Stimulated activated CD8-positive, alpha-beta memory T cell treated with anti-CD3 and anti-CD28 coated beads, Interleukin-2, amount 100 ng/mL, for 1 hour (primary cell): ENCODE measurements at places on chromosomes 1 and 21.

DNA sequence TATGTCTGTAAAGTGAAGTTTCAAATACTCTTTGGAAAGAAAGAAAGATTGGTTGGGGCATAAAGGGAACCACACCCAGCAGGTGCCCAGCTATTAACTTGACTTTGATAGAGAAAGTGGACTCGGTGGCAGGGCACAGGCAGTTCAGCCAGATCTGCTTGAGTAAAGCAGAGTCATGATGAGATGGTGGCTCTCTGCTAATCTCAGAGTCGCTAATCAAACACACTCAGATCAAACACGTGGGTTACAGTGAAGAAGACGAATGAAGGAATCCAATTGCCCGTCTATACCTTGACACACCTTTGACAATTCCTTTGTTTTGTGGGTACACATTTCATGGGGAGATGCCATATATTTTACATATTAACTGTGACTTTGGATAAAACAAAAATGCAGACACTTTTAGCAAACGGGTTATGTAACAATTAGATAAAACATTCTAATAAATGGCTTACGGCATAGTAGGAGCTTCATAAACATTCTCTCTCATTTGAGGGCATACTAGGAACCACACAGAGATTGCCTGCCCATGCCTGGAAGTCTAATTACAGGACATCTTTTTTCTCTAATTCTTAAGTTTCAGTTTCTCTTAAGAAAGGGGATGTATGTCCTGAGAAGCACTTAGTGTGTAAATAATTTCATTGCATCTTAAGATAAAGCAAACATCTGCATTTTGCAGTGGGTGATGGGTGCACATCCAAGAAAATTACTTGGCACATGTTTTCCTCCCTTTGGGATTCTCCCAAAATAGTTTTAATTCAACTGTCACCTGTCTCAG, 7.2 kb downstream of the CBR1 start:
- no peak for DNase-seq

- DNase-seq = no peak
These were observed 227.8 kb upstream of the RAB4A start for GRCh38 chr1:229043115-229043514.

DNA sequence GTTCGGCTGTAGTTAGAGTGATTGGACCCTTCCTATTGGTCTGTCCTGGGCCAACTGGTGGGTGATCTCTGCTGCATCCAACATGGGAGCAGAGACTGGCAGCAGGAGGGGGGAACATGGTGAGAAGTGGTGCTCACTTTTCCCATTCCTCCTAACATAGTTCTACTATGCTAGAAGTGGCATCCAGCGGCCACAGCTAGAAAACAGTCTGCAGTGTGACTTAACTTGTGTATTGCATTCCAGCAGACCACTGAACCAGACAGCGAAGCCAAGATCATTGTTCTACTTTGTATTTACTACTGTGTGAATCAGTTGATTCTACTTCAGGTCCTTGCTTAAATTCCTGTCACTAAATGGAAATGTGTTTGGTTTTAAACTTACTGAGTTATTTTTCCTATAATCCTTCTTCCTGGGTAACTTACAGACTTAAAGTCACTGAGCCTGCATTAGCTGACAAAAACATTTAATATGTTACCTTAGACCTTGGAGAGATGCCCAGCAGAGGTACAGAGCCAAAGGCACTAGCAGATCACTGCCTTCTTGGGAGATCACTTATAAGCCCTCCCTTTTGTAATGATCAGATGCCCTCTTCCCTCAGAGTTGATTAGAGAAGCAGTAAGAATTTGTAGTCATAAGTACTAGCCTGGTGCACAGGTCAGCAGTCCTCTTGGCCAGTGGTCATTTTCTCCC, 8.2 kb downstream of the FABP3 start:
- no peak for DNase-seq

GRCh38 chr1:52880206-52880605, 37.6 kb downstream of the ZYG11A start:
- no peak for DNase-seq

- no peak for DNase-seq
These were observed 393.1 kb downstream of the PTPRU start for GRCh38 chr1:29629401-29629800.

GRCh38 chr1:55747408-55747841, 532.3 kb upstream of the USP24 start:
- no peak for DNase-seq

DNA sequence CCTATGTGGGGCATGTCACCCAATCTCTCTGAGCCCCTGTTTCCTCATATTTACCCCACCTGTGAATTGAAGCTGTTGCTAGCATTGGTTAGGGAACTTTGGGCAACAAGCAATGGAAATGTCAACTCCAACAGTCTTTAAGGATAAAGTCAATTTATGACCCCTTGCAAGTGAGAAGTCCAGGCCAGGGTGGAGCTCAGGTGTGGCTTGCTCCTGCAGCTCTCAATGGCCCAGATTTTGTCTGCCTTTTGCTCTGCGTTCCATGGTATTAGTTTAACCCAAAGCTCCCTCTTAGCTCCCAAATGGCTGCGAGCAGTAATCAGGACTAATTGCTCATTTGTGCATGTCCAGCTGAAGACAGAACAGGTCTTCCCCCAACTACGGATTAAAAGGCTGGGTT, 70.4 kb upstream of the ABCG1 start:
- DNase-seq = no peak

- no peak for DNase-seq
These were observed 43.1 kb upstream of the KANK4 start for GRCh38 chr1:62362061-62362917.

- DNase-seq = no peak
These were observed 54.9 kb upstream of the ENAH start for GRCh38 chr1:225707824-225708223.

DNA sequence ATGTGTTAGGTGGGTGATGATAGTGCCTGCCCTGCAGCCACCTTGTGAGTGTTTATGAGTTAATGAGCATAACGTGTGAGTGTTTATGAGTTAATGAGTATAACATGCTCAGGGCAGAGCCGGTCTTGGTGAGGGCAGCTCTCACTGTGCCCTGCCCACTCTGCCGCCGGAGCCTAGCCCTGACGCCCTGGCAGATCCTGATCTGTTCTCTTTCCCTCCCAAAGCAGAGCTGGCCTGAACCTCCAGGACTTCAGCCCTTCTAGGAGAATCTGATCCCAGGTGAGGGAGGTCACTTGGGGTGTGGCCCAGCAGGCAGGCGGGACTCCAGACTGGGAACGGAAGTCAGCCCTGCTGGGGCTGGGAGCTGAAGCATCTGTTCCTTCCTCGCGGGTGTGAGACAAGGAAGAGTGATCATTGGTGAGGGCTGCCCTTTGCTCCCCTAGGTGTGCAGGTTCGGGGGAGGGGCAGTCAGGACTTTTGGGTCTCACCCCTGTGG, 5.7 kb downstream of the FBLIM1 start:
- DNase-seq = no peak

- DNase-seq = no peak
These were observed 20.1 kb downstream of the NADK start for GRCh38 chr1:1758059-1758621.

DNA sequence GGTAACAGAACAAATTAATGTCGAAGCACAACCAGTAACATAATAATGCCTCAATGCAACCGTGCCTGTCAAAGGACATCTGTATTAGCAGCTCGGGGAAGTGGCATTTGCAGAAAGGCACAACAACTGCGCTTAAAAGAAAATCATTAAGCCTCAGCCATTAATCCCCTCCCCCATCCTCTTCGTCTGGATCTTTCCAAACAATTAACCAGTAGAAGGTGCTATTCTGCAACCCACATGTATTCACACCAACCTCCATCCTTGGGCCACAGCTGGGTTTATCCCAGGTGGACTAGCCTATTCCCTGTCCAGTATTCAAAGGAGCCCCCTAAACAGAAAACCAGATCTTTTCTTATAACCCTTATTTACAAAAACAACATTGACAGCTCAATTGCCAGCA, 2.6 kb downstream of the RERE start:
- no peak for DNase-seq

DNA sequence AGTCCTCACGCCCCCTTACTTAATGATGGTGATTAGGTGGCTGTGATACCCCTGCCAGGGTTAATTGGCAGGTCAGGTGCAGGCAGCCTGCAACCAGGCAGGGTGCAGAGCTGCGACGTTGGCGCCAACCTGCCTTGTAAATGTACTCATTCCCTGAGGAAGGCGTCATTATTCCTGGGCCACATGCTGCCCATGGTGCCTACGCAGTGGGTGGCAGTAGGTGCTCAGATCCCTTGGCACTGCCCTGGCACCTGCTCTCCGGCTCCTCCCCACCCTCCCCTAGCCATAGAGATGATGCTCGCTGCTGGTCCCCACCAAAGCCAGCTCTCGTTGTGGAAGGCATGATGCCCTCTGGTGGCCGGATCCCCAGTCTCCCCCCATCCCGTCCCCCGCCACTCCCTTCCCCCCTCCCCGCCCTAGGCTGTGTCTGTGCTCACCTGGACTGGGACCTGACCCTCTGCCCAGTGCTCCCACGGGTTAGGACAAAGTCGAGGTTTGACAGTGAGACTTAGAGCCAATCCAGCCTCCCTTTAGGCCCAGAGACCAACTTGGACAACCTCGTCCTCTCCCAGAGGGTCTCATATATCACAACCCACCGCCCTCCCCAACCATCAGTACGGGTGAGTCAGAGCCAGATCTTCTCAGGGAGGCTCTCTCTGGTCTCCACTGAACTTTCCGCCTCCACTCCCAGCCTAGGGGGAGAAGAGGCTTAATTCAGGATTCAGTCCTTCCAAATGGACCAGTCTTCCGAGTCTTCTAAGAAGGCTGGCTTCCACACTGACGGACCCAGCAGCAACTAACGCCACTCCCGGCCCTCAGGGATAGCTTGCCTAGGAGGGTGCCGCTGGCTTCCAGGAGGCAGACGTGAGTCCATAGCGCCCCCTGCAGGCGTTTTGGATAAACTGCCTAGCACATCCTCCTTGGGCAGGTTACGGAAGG, 5.7 kb downstream of the KRTCAP2 start:
- peak; percentile 70 for DNase-seq

DNA sequence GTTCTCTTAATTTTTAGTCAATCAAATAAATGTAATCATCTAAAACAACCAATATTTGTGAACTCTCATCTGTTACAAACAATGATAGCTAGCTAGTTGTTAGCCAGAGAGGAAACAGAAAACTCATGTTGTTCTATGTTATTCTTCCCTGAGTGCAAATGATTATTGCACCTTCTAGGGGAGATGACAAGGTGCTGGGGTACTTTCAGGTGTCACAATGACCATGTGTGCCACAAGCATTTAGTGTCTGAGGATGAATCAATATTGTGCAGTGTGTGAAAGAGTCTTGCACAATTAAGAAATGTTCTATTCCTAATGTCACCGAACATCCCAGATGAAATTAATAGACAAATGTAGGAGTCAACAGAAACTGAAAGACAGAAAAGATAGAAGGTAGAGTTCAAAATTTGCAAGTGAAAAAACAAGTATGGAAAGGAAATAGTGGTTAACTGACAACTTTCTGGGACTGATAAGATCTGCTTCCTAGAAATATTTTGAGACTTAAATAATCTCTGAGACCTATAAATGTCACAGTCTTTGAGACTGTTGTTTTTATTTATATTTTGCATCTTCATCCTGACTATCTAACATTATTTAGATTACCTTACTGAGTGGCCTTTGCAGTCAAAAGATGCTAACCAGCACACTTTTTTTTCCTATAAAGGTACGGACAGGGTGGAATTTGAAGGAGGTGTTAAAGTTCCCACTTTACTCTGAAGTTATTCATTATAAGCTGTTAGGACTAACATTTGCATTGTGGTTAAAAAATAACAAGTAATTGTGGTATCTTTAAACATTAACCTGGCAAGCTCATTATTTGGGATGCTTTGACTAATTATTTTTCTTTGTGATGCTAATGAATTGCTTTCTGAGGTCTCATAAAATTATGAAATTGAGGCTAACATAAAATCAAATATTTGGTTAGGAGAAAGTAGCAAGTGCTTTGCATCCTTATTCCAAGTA, 21.6 kb upstream of the DPYD start:
- DNase-seq = no peak

- DNase-seq = no peak
These were observed 12.7 kb upstream of the PDPN start for GRCh38 chr1:13570924-13571323.

DNA sequence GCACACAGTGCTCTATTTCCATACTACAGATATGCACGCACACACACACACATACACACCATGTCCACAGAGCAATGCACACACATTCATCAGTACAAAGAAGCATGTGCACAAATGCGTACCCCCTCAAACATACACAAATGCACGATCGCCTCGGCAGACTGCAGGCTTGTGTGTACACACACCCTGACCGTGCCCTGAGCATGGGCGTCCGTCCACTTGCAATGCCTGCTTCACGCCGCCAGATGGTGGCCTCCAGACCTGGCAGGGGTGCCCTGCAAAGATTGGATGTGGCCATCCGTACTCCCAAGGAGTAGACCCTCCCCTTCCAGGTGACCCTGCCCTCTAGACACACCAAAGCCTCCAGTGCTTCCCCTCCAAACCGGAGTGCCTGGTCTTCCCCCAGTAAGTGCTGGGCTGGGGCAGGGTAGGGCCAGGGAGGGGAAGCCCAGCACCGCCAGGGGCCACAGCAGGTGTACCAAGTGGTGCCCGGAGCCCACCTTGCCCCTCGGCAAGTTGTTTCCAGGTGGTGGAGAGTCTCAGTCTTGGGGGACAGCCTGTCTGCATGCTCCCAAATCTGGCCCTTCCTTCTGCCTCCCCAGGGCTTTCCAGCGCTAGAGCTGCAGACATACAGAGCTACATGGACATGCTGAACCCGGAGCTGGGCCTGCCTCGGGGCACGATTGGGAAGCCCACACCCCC, 20.6 kb downstream of the ESPN start:
- no peak for DNase-seq

DNA sequence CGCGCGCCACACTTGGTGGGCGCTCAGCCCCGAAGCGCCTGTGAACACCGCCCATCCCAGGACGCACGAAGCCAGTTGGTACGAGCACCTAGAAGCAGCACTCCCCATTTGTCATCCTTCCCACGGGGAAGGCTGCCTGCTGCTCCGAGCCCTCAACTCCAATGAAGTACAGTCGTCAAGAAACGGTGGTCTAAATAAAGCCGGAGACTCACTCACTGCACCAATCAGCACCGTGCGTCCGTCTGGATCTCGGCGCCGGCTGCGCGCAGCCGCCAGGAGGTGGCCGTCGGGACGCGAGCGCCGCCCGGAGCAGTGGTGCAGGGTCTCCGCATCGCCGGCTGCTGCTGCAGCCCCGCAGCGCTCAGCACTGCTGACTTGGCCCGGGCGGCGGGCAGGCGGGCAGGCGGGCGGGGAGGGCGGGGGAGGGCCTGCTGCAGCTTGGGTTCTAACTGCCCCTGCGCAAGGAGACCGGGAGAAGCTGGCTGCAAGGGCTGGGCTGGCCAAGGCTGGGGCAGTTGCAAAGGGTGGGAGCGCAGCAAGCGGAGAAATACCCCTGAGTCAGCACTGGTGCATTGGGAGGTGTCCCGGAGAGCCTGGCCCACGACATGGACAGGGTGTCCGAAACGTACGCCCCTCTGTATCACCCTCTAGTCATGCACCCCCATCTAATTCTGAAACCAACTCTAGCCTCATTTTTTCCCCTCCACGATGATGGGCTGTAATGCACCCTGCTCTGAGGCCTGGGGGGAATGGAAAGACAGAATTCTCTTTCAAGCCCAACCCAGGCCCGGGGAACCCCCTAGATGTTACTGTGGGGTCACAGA, 35.8 kb upstream of the H6PD start:
- DNase-seq = no peak

GRCh38 chr1:162236201-162236600, 140.5 kb downstream of the SPATA46 start:
- no peak for DNase-seq
